Activated T-cell treated with anti-CD3 and anti-CD28 coated beads, Interleukin-2, amount 50 U/mL, for 24 hours (primary cell): ENCODE measurements at places on chromosomes 1 and 21.
A peak's percentile ranks its signal among the peaks of the same experiment; 100 is the strongest.

DNA sequence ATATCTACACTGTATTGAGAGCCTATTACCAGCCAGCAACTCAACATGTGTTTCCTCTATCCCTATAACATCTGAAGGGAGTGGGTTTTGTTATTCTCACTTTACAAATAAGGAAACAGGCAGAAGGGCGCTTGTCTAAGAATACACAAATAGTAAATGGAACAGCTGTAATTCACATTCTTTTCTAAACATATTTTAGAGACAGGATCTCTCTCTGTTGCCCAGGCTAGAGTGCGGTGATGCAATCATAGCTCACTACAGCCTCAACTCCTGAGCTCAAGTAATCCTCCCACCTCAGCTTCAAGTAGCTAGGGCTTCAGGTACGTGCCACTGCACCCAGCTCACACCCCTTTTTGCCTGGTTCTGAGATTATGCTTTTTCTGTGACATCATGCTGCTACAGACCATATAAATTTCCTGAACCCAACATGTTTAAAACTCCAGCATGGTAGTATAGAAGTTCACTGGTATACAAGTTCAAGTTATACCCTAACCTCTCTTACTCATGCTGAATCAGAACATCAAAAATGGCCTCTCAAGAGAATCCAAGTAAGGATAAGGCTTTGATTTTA, 8.6 kb upstream of the TACSTD2 start:
- DNase-seq: no peak

GRCh38 chr21:15060543-15061175, 4.1 kb downstream of the NRIP1 start:
- no peak for DNase-seq

DNA sequence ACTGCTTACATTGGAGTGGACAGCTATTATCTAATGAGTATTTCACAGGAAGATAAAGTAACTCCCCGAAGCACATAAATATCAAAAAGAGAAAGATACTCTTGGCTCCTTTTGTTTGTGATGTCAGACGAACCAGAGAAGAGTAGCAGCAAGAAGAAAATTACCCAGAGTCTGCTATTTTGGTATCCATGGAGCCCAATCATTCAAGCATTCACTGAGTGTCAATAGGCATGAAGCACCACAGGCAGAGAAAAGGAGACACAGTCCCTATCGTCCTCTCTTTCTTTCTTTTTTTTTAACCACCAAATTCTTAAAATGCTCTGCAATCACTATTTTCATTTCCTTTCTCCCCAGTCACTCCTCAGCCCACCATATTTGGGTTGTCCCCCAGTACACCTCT, 22.2 kb downstream of the THEMIS2 start:
- no peak for DNase-seq

- DNase-seq: no peak
Observed at GRCh38 chr1:226973371-226973897, 33.3 kb downstream of the COQ8A start.

GRCh38 chr21:36756527-36756926, 57.6 kb downstream of the SIM2 start:
- DNase-seq: no peak

GRCh38 chr1:22472596-22472995, 20.9 kb downstream of the ZBTB40 start:
- no peak for DNase-seq

DNA sequence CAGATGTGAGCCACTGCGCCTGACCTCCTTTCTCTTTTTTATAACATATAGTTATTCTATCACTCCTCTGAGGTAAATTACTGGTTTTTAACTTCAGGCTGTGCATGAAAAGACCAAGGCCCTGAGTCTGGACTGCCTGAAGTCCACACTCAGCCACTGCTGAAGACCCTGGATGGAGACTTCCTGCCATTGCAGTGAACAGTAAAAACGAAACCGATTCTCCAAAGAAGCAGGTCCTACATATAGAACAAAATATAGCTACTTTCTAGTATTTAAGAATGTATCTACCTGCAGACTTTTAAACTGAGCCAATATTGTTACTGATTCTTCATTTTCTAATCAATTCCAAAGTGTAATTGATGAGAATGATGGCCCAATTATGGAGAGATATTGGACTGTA, 232.8 kb downstream of the CHRM3 start:
- DNase-seq: no peak

DNA sequence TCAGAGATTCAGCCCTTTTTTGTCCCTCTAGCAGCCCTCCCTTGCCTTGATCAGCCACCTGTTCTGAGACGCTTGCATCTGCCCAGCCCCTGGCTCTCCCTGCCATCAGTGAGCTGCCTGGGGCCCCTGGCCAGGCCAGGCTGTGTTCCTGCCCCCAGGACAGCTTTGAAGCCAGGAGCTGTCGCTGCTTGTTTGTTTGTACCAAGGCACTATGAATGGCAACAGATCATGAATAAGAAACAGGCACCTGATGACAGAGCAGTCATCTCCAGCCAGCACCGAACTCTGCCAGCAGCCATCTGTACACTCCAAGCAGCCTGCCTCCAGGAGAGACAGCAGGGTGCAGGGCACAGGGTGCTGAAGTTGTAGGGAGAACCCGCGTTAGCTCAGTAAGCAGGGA, 8.1 kb upstream of the VWA5B1 start:
- no peak for DNase-seq

- no peak for DNase-seq
Observed at GRCh38 chr21:45417256-45417950, 12.4 kb downstream of the COL18A1 start.

DNA sequence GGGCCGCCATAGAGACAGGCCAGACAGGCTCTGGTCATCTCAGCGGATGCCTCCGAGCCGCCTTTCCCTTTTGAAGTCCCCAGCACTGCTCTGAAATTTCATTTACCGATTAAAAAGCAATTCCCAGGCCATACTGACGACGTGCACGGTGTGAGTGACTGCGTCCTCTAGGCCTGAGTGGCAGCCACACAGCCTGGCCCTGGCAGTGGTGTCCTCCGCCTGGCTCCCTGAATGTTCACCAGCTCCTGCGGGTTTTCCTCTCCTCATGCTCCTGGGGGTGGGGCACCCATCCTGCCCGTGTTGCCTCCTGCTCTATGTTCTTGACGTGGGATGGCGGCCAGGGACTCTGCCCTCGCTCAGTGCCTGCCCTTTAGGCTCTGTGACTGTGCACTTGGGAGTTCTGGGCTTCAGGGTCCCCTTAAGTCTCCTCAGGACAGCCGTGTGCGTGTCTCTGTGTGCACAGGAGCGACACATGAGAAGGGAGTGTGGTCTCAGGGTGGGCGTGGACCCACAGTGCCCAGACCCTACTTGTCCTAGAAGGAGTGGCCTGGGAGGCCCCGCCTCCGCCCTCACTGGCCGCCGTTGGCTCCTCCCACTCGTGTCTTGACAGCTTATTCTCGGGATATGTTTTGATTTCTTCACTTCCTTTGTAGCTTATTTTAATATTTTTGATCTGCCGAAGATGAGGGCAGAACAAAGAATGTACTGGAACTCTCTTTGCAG, 3.6 kb downstream of the SKI start:
- DNase-seq: peak; percentile 78

GRCh38 chr1:226699166-226699565, 39.9 kb downstream of the ITPKB start:
- no peak for DNase-seq

GRCh38 chr1:145977486-145978470, 13.3 kb downstream of the POLR3GL start:
- DNase-seq: peak; percentile 69

DNA sequence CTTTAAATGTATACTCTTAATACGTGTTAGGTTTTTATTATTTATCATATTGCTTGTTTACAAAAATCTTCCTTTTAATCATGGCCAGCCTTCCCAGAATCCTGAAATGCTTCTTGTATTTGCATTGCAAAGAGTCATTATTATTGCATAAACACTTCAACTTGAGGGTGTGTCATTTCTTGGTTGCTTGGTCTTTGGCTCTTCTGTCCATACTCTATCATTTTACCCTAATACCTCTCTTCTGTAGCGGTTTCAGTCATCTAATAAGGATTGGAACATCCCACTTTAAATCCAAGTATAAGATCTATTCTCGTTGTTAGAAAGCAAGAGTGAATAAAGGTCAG, 200.6 kb upstream of the CACYBP start:
- no peak for DNase-seq

GRCh38 chr1:51612447-51612961, 4.4 kb upstream of the OSBPL9 start:
- DNase-seq: no peak

DNA sequence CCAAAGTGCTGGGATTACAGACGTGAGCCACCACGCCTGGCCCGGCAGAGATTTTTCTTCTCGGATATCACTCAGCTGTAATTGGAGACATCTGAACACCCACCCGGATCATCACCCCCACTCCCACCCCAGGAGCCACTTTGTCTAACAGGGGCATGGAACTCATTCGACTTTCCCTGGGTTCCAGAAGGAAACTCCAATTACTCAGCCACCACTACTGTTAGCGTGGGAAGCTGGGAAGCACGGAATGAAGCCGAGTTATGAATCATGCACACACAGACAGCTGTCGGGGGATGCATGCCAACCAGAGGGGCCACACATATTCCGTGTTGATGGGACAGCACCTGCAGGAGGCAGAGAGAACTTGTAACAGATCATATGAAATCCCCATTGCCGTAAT, 85.2 kb downstream of the HLCS start:
- no peak for DNase-seq

- DNase-seq: no peak
Observed at GRCh38 chr1:178278916-178279686, 185.2 kb downstream of the RASAL2 start.

DNA sequence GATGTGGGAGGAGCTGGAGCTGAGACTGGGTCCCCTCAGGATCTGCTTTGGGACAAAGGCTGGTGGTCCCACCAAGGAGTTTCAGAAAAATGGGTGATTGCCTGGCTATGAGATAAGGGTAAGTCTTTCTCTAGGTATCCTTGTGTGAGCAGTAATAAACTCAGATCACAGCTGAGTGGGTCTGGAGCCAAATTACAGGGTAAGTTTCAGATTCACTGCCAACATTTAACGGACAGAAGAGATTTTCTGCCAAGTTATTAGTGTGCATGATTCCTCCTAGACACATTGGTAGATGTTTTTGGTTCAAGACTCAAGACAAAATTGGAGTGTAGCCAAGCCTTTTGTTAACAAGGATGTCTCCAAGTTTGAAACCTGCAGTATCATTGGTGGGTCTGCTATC, 7.5 kb downstream of the CD1B start:
- DNase-seq: no peak

GRCh38 chr1:93584261-93585003, 97.2 kb downstream of the BCAR3 start:
- no peak for DNase-seq

- DNase-seq: no peak
Observed at GRCh38 chr1:110676970-110677369, 2.2 kb upstream of the KCNA3 start.

GRCh38 chr1:35297886-35298285, 29.4 kb downstream of the ZMYM4 start:
- DNase-seq: no peak

DNA sequence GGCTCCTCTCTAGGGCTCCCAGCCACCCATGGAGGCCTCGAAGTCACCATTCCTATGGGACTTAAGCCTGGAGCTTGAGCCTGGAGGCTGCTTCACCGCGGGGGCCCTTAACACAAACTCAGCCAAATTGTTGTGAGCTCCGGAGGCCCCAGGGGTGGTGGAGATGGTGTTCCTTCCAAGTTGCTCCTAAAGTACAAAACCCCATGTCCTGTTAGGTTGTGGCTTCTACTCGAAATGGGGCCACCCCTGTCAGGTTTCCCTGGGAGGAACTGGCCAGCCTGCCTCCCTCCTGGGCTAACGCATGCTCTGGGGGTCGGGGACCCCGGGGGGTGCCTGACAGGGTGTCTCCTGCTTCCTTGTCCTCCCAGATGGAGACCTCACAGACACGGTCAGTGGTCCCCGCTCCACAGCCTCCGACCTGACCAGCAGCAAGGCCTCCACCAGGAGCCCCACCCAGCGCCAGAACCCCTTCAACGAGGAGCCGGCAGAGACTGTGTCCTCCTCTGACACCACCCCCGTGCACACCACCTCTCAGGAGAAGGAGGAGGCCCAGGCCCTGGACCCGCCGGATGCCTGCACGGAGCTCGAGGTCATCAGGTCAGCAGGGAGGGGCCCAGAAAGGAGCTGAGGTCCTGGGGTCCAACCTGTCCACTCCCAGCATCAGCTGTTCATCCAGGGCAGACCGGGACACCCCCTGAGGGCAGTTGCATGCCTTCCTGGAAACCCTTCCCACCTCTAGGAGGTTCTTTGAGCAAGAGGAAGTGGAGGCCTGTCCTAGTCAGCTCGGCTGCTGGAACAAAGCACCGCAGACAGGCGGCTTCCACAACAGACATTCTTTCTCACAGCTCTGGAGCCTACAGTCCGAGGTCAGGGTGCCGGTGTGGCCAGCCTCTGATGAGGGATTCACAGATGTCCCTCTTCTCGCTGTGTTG, 10.8 kb upstream of the SLC25A34 start:
- DNase-seq: no peak

DNA sequence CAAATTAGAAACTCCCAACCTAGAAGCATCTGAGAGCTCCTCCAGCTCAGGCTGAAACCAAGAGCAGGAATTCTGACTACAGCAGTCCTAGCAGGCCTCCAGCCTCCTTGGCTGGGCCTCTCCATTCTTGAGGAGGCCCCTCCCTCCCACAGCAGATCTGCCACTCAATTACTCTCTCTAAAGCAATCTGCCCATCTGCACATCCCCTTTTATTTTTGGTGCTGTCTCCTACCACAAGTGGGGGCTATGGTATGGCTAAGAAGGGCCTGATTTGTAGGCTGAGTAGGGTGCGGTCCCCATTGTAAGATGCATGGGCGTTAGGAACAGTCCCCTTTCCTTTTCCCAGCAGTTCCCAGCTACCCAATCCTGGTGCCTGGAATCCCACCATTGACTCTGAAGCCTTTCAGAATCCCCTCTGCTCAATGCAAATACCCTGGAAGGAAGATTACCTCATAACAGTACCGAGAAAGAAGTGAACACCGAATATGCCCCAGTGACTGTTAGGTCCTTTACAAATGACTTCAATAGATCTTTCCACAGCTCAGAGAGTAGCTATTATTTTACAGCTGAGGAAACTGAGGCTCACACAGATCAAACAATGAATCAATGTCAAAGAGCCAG, 11.6 kb upstream of the TTC39A start:
- no peak for DNase-seq

GRCh38 chr1:180539136-180539535, 19.6 kb upstream of the OVAAL start:
- no peak for DNase-seq
